Activated CD4-positive, alpha-beta T cell treated with anti-CD3 and anti-CD28 coated beads, Interleukin-2, amount 50 U/mL, for 1 hour (primary cell): ENCODE measurements at places on chromosomes 3 and 15.

DNA sequence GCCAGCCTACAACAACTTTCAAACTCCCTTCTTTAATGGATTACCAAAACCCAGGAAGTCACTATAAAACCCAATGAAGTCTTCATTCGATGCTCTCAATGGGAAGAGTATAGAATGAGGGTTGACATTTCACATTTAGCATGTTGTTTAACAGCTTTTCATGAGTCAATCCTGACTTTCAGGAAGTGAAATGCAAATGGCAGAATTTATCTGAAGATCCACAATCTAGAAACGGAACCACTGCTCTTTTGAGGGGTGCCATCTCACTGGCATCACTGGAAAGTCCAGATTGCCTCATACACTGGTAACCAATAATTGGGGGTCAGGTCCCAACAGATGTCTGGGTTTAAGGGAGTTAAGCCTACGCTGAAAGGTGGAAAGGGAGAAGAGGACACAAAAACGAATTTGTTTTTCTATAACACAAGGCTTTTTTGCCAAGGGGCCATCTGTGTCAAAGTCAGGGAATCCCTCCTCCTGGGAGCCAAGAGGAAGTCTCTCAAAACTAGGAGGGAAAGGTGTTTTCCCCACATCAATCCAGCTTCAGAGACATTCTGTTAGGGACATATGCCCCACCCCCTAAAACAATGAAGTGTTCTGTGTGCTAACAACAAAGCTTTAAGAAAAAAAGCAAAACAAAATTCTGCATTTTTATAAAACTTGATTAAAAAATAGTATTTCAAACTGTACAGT lies 12.0 kb upstream of the ATP1B3 start:
- no peak for DNase-seq

GRCh38 chr3:188403404-188403803 lies 249.4 kb downstream of the LPP start:
- DNase-seq = no peak

DNA sequence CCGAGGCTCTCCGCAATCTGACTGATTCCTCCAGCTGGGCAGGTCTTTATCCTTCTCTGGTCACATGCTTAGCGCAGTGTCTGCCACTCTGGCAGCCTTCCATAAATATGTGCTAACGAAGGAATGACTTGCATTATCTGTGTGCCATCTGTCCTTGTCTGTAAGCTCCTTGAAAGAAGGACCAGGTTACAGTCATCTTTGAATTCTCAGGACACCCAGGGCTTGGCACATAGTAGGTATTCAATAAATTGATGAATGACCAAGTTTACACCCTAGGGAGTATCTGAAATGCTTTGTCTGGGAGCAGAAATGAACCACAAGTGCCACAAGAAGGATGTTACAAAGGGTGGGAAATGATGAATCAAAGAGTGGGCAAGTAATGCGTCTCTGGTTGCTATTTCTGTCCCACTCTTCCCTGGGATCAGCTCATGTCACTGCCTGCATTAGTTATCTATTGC lies 16.5 kb upstream of the FAM3D start:
- no peak for DNase-seq

DNA sequence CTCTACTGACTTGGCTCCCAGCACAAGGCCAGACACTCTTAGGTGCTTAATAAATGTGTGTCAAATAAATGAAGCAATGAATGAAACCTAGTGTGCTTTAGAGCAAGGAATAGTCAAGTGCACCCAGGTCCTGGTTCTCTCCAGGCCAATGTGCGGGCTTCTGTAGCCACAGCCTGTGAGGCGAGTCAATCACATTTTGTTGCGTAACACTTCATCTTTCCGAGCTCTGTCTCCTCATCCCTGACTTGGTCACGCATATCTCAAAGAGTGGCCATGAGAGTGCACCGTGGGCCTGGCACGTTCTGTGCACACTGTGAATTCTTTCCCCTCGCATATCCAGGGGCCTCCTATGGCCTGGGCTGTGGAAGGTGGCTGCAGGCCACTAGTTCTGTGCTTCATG lies 11.4 kb upstream of the SH3GL3 start:
- no peak for DNase-seq

- DNase-seq = no peak
Observed at GRCh38 chr3:3538451-3538850, 260.8 kb upstream of the LRRN1 start.

DNA sequence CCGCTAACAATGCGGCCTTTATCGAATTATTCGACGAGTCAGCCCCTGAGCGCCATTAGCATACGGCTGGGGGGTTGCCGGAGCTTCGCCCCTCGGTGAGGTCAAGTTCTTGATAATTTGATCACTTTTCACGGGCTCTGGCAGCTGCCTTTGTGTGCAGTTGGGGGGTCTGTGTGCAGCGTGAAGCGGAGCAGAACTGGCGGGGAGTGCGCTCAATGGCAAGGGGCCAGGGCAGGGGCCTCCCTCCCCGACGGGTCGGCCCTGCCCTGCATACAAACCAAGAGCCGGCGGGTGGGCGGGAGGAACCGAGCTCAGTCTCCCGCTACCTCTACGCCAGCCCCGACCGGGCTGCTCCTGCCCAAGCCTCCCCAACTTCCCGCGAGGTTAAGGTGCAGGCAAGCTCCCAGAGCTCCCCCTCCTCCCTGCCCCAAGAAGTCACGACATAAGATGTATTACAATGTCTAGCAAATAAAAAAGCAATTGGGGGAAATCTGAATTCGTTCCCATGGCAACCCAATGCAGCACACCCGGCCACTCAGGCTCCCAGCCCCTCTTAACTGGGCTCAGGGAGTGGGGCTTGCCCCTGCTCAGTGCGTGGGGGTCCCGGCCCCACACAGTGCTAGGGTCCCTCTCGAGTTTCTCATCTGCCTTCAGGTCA lies 34.1 kb upstream of the POLG start:
- DNase-seq = no peak

- no peak for DNase-seq
Observed at GRCh38 chr3:10867384-10867783, 51.4 kb downstream of the SLC6A11 start.

DNA sequence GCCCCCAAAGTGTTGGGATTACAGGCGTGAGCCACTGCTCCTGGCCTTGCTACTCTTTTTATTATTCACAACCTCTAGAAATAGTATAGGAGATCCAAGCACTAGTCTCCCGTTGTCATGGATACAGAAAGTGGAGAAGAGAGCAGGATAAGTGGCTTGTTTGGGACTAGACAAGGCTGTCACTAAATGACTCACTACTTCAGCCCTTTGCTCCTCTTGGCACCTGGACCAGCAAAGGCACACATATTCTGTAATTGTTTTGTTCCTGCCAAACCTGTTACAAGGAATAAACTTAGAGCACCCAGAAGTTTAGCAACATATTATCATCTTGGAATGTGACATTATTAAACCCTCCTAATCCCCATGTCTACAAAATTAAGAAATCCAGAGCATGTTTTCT lies 427.2 kb upstream of the THBS1 start:
- no peak for DNase-seq

GRCh38 chr15:39095218-39095879 lies 485.5 kb upstream of the THBS1 start:
- DNase-seq = no peak

GRCh38 chr15:38085114-38085513 lies 150.7 kb downstream of the TMCO5A start:
- no peak for DNase-seq
